ENCODE measurements at places on chromosomes 3 and 15.

DNA sequence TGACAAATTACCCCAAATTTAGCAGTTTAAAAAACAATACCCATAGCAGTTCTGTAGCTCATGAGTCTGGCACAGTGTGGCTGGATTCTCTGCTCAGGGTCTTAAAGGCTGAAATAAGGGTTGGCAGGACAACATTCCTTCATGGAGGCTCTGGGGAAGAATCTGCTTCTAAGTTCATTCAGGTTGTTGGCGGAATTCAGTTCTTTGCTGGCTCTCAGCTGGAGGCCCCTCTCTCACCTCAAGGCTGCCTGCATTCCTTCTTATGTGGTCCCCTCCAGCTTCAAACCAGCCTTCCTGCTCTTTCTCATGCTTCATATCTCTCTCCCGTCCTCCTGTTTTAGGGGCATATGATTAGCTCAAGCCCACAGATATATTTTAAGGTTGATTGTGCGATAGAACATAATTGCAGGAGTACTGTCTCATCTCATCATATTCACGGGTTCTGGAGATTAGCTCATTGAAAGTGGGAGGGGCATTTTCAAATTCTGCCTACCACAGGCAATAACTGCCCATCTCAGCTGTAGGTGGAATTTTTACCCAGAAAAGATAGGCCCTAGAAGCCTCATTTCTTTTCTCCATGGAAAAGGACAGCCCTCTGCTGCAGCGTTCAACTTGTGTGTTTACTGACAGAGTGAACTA, 5.6 kb upstream of the ZBTB47 start:
- no peak for DNase-seq

GRCh38 chr3:194877291-194878119, 191.8 kb downstream of the FAM43A start:
- no peak for DNase-seq

DNA sequence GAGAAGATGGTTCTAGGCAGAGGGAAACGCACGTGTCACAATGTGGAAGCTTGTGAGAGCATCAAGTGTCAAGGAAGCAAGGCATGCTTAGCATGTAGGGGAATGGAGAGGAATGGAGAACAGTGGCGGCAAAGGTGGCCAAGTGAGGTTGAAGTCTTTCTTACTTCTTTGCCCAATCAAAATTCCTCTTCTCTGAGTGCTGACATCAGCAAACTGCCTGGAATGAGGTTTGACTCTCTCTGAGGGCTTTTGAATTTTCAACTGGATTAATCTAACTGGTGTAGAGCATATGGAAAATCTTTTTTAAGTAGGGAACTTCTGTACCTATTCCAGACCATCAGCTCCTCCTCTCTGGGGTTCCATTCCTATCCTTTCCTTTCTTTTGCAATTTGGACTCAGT, 61.9 kb upstream of the BNC1 start:
- DNase-seq, result no peak

DNA sequence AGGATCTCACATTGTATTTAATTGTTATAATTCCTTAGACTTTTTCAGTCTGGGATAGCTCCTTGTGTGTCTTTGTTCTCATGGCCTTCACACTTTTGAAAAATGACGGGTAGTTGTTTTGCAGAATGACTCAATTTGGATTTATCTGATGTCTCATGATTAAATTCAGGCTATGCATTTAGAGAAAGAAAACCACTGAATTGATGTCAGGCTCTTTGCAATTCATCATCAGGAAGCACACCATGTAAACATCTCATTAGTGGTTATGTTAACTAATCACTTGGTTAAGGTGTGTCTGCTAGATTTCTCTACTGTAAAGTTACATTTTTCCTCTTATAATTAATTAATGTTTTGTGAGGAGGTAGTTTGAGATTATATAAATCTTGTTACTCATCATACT, 8.0 kb upstream of the SLC22A13 start:
- DNase-seq, result no peak

DNA sequence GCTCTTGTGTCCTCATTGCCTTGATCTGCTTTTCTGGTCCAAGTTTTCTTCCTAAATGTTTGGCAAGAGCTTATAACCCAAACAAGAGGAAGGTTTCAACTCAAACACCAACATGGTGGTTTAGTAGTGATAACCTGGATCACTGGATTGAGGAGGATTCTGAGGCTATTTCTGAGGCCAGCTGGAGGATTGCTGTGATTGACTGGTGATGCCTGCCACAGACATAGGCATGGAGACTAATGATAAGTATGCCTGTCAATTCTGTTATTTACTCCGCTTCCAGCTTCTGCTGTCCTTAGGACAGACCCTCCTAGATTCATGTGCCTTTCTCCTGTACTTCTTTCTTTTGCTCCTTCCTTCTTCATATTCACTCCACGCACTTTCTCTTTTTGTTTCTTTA, 150.5 kb downstream of the SHQ1 start:
- DNase-seq, result no peak

DNA sequence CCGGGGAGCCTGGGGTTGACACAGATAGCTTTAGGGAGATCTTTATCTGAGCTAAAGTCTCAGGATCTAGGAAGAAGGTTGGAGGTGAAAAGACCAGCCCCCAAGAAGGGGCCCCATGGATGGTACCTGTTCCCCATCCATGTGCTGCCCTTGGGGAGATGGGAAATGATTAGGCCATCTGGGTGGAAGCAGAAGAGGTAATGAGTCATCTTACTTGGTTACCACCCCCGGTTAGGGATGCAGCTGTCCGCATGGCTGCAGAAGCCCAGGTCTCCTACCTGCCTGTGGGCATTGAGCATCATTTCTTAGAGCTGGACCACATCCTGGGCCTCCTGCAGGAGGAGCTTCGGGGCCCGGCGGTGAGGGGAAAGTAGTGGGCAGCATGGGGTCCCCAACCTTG, 3.1 kb upstream of the CPLX3 start:
- DNase-seq, result no peak

- DNase-seq, result no peak
These were observed 11.9 kb upstream of the MUC20 start for GRCh38 chr3:195708626-195709481.

- DNase-seq, result no peak
These were observed 50.9 kb downstream of the LSAMP start for GRCh38 chr3:116394365-116394764.

DNA sequence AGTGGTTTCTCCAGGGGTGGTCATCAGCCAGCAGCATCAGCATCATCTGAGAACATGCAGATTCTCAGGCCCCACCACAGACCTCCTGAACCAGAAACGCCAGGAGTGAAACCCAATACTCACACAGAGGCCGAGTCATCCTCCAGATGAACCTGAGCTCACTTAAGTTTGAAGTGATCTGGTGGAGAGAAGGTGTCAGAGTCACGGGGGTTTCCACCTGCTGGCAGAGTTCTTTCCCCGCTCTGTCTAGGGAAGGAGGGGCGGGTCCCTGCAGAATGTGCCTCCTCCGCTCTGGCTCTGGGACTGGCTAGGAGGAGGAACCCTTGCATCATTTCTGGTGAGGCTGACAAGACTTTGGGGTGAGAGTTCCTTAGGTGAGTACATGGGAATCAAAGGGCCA, 13.3 kb upstream of the KIF23 start:
- no peak for DNase-seq

- no peak for DNase-seq
These were observed 14.3 kb upstream of the IL20RB start for GRCh38 chr3:136943436-136943835.

- DNase-seq, result no peak
These were observed 993 bp upstream of the ISL2 start for GRCh38 chr15:76335307-76336253.

All from GM12864 (cell line).